ENCODE measurements at places on chromosomes 16 and 17. TPM values are rescaled to one million over a fixed set of nuclear protein-coding genes. Genes with fewer than 3 reads are reported as not detected.

Gene ATXN2L
- total RNA-seq = 255 TPM

Gene LGALS9
- total RNA-seq = 238 TPM

Gene PRSS33
- not detected for total RNA-seq

Gene SDR42E1
- 5.9 TPM for total RNA-seq

DNA sequence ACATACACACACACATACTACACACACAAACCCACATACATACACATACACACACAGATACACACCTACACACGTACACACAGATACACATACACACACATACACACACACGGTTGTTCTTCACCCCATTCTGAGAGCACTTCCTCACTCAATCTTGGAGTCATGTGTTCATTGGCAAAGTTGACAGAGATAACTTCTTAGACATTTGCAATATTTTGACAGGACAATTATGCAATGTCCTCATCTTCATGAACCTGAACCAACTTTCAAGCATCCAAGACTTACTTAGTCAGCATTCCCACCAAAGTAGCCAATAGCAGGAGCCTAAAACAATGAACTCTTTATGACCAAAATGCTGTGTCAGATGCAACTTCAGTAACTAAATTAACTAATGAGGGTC is 77.1 kb upstream of the DNAH17 start:
- H3K4me1 ChIP-seq = peaks cover 4% of the 10 kb centered on the region
- H3K36me3 ChIP-seq = peaks cover 3% of the 10 kb centered on the region
- DNase-seq = no peak

GRCh38 chr17:44383363-44383762 is 6.1 kb downstream of the ITGA2B start:
- H3K4me3 ChIP-seq = no peak overlapping the region
- H3K4me1 ChIP-seq = peaks cover 8% of the 10 kb centered on the region
- H3K36me3 ChIP-seq = no peaks in the 10 kb centered on the region
- peaks cover 31% of the 10 kb centered on the region for H3K27me3 ChIP-seq
- no peak for DNase-seq

DNA sequence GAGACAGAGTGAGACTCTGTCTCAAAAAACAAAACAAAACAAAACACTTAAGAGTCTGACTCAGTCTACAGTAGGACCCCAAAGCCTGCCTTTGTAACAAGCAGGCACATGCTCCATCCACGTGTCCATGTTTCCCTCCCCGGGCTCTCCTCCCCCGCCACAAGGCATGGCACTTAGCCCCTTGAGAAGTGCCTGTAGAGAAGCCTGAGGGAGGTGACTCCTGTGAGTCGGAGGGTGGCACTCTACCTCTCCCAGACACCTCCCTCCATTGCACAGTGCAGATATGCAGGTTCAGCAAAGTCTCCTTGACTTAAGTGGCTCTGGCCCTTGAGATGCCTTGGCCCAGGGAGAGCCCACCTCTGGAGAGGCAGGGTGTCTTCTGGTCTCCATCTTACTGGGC is 6.8 kb downstream of the FHOD1 start:
- peak overlapping the region; percentile 14 for H3K27ac ChIP-seq
- H3K27me3 ChIP-seq = no peaks in the 10 kb centered on the region
- DNase-seq = no peak

Gene SLC16A13
- total RNA-seq = 28.9 TPM

GRCh38 chr17:31744511-31744951 is 114.5 kb downstream of the COPRS start:
- H3K36me3 ChIP-seq = no peaks in the 10 kb centered on the region
- H3K4me1 ChIP-seq = no peaks in the 10 kb centered on the region
- DNase-seq = no peak
- no peak overlapping the region for H3K4me3 ChIP-seq
- H3K27ac ChIP-seq = no peak overlapping the region

Gene PIPOX
- 2.0 TPM for total RNA-seq

Gene P2RX1
- total RNA-seq = 0.65 TPM
